CD4-positive, alpha-beta T cell treated with Interleukin-1 beta for 1 hour (primary cell): ENCODE measurements at places on chromosomes 12 and 14.
A peak's percentile ranks its signal among the peaks of the same experiment; 100 is the strongest.

- DNase-seq = no peak
These were observed 45.8 kb downstream of the CCER1 start for GRCh38 chr12:90909069-90909770.

DNA sequence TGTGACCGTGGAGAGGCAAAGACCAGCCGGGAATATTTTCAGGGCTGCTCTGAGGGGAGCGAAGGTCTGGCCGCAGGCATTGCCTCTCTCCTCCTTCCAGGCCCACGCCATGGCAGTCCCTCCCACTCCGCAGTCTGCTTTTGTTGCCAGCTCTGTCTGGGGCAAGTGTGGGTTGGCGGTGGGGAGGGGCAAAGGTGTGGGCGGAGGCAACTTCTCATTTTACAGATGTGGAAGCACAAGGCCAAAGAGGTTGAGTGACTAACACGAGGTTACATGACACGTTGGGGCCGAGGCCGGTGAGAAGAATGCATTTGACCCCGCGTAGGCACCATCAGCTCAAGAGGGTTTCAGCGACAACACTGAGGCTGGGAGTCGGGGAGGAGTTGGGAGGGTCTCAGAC is 6.1 kb upstream of the FAIM2 start:
- no peak for DNase-seq

- no peak for DNase-seq
These were observed 34.1 kb upstream of the SPTSSA start for GRCh38 chr14:34496007-34496678.

DNA sequence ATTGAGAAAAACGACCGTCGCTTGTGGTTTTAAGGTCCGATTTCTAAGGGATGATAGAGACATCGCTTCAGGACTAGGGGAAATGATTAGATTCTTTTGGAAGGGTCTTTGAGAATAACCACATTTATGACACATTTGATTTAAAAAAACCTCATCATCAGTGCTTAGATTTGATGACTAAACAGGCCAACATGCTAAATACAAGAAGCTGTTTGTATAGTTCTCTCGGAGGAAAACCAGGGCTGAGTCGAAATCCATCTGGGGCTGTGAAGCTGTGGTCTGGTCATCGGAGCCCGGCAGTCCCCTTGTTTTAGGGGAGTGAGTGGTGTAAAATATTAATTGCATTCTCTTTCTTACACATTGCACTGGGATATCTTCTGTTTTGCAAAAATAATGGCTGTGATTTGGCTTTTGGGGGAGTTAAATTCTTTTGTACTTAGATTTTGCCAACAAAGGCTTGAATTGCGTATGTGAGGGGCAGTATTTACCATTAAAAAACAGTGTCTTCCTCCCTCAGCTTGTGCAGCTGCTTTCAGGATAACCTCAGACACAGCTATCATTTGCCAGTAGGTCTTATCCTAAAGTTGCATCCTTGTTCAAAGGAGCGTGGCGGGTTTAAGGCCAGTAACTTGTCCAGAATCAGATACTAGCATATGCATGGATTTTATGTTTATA is 550 bp downstream of the GNG2 start:
- no peak for DNase-seq

DNA sequence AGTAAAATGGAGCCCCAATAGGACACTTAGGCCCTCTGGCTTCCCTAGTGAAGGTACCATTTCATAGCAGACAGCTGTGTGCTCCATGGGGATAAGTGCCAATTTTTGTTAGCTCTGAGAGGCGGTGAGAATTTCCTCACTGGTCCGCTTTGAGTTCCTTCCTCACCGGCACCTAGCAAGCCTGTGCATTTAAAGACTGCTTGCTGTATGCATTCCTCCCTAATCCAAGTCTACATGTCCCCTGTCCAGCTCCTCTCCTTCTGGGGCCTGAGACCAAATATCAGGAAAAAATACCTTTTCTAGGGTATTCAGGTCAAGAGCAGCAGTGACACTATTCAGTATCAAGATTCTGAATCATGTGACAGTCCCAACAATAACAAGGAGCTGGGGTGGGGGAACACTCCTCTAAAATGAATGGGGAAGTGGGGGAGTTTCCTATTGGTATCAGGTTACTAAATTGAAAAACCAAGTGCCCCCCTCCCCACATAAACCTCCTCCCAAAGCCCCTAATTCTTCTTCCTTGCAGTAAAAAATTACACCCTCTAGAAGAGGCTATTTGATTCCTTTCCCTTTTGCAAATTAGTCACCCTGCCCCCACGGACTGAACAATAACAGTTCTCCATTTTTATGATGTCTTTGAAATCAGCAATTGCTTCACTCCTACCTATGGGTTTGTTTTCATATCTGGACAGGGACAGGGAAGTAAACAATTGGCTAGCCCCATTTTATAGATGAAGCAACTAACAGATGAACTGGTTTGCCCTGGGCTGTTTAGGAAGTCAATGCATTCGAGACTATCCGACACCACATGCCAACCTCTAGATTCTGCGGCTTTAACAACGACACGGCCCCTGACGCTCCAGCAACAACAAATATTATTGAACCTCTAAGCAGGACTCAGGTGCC is 28.9 kb downstream of the BCL11B start:
- peak; percentile 55 for DNase-seq

DNA sequence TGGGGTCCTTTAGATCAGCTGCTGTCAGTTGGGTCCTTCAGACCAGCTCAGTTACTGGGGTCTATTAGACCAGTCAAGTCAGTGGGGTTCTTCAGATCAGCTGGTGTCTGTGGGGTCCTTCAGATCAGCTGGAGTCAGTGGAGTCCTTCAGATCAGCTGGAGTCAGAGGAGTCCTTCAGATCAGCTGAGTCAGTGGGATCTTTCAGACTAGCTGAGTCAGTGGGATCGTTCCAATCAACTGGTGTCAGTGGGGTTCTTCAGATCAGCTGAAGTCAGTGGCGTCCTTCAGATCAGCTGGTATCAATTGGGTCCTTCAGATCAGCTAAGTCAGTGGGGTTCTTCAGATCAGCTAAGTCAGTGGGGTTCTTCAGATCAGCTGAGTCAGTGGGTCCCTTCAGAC is 14.7 kb upstream of the LPCAT3 start:
- DNase-seq = no peak

DNA sequence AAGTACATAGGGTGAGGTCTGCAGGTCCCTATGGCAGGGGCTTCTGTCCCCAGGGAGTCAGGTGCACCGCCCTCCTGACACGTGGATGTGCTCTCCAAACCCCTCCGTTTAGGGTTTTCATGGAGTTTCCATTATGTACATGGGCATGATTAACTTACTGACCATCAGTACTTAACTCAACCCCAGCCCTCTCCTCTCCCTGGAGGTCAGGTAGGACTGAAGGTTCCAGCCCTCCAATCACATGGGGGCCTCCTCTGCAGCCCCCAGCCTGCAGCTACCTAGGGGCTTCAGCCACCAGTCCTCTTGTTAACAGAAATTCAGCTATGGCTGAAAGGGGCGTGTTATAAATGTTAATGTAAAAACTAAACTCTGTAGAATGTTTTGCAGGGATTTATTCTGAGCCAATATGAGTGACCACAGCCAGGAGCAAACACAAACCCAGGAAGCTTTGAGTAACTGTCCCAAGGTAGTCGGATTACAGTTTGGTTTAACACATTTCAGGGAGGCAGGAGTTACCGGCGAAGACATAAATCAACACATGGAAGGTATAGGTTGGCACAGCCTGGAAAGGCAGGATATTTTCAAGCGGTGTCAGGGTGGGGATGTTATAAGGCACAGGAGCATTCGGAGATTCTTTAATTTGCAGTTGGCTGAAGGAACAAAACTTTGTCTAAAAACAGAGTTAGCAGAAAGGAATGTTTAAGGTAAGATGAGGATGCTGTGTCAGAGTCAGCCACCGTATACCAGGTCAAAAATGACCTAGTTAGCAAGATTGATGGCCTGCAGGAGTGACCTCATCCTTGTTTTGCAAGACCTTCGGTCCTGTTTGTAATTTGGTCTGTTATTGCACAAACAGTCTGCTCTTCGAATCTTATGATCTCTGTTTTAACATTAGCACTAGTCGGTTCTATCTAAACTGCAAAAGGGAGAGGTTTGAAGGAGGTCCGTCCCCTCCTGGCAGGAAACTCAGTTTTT is 75.2 kb downstream of the TNFAIP2 start:
- DNase-seq = no peak

DNA sequence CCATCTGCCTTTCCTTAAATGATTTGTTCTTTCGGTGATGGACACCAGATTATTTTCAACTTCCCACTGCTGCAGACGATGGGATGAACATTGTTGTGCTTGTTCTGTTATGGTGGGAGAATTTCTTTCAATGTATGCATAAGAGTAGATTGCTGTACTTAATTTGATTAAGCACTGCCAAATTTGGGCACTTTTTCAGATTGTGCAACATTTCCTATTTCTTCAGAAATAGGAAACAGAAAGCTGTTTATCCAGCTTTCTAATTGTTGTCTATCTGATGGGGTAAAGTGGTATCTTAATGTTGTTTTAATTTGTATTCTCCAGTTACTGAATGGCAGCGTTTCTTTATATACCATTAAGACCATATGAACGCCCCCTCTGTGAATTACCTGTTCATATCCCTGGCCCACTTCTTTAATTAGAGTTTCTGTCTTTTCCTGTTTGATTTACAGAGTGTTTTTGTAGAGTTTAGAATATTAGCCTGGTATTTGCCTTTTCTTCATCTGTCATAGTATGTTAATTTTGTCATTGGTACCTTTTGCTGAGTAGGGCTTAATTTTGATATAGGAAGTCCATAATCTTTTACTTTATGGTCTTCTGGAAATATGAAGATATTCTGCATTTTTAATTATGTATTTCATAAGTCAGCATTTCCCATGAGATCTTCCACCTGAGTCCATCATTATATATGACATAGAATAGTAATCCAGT is 59.6 kb downstream of the DIP2B start:
- no peak for DNase-seq
